AG10803 (cell line): ENCODE measurements at places on chromosomes 1 and 21.

- DNase-seq, result no peak
Observed at GRCh38 chr1:9717193-9718005, 65.9 kb downstream of the PIK3CD start.

DNA sequence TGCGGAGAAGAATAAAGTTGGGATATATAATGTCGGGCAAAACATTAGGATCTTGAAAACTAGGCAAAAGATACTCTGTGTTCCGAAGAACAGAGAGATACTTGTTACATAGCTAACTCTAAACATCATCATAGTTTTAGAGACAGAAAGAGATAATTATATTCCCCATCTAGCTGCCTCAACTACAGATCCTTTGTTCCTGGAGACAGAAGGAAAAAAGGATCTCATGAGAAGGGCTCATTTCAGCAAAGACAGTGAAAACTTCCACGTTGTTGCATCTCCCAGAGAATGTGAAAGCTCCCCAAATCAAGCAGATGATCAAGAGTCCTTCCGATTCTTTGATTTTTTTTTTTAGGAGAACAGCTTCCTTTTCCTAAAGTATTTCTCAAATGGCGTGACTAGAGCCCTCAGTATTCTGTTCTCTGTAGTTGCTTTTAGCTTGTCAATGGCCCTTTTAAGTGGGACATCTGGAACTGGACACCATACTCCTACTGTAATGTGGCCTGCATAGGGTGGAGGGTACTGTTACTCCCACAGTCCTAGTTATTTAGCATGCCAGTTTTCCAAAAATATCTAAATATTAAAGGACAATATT is 1048.2 kb downstream of the TTLL7 start:
- no peak for DNase-seq

DNA sequence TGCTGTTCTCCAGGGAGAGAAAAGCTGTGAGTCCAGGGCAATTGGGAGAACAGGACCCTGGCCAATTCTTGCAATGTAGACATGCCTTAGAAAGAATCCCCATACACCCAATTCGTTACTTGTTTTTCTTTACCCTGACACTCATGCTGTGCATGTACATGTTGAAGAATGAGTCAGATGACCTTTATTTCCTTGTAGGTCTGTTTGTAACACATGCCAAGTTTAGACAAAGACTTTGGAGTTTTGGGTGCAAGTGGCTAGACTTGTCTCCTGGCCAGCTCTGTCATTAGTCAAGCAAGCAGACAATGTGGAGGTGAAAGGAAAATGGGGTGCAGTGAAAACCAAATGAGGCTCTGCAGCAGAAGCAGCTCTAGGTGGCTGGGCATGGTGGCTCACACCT is 38.1 kb downstream of the GNPAT start:
- no peak for DNase-seq

DNA sequence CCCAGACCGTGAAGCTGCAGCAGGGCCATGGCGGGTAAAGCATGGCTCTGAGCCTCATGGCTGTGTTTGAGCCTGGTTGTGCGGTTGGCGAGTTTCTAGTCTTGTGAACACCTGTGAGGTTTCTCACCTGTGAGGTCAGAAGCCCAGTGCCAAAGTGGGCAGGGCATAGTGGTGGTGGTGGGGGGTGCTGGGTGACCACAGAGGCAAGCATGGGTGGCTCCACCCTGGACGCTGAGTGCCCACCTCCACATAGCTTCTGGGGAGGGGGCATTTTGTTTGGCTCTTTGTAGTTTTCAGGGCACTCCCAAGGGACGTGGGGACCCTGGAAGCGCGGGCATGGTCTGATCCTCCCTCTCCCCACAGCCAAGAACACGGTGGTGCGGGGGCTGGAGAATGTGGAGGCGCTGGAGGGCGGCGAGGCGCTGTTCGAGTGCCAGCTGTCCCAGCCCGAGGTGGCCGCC is 91.1 kb downstream of the TRIM11 start:
- no peak for DNase-seq

GRCh38 chr1:156887317-156887716 is 6.2 kb upstream of the PEAR1 start:
- DNase-seq, result no peak

- no peak for DNase-seq
Observed at GRCh38 chr1:171222936-171223335, 25.4 kb upstream of the FMO1 start.
